GM23248 (cell line): ENCODE measurements at places on chromosomes 11 and 22.

DNA sequence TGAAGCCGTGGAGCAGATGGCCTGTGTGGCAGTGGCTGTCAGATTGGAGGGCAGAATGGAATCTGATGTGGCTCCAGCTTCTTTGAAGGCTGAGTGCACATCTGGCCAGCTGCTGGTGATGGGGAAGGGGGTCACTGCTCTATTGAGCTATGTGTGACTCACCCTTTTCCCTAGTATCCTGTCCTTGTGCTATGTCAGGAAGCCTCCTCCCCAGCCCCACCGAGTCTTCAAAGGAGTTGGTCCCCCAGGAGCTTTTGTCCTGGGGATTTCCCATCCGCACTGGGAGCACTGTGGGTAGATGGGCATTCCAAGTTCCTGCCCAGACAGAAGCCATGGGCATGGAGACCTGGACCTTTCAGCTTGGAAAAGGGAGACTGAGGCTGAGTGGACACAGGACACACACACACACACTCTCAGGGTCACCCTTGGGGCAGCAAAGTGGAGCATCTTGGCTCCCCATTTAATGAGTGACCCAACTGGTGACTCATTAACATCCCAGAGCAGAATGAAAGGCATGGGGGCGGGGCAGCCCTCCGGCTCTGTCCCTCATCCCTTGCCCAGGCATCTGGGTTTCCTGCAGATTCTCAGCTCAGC lies 3.3 kb downstream of the SERPINH1 start:
- DNase-seq = peak; percentile 95

DNA sequence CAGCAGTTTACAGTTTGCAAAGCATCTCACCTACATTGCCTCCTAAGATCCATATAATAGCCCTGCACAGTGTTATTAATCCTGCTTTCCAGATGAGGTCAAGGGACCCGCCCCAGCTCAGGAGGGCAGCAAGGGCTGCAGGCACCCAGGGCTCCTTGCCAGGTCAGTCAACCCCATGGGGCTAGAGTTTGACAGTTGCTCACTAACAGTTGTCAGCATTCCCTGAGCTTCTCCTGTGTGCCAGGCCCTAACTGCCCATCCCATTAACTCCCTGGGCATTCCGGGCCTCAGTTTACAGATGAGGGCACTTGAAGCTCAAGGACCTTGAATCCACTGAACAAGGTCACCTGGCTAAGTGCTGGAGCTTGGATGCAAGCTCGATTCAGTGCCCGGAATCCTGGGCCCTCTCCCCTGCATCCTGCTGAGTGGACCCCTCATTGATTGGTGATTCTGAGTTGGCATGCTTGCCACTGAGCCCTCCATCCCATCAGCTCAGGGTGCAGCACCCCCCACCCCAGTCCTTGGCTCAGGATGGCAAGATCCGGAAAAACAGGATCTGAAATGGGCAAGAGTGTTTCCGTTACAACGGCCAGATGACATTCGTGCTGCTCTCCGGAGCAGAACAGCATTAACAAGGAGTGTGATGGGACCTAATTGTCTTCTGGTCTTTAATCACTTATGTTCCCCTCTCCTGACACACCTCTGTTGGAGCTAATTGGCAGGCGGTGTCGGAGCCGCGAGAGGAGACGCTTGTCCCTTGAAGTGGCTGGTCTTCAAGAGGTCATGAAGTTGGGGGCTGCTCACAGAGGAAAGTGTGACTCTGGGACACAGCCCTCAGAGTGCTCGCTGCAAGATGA lies 87.4 kb upstream of the SHISAL1 start:
- DNase-seq = no peak

- DNase-seq = peak; percentile 3
Measured at GRCh38 chr11:133830931-133831907, 14.1 kb downstream of the SPATA19 start.

DNA sequence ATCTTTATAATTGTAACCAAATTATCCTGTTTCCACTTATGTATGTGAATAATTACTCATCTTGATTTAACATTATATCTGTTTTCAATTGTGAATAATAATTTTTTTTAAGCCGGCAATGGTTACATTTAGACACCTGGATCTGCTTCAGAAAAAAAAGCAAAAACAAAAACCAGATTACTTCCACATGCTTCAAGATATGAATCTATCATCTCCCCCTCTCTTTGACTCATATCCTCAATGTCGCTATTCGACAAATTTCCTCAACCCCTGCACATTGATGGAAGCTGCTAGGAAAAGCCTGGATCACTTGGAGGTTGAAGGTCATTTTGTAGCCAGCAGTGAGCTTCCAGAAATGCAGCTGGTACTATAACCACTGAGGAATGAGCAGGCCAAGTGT lies 42.7 kb downstream of the SLC1A2 start:
- DNase-seq = peak; percentile 53

- DNase-seq = peak; percentile 68
Measured at GRCh38 chr11:62922653-62923431, 1.7 kb upstream of the CHRM1 start.

GRCh38 chr11:2211113-2211971 lies 39.7 kb upstream of the TH start:
- DNase-seq = no peak

DNA sequence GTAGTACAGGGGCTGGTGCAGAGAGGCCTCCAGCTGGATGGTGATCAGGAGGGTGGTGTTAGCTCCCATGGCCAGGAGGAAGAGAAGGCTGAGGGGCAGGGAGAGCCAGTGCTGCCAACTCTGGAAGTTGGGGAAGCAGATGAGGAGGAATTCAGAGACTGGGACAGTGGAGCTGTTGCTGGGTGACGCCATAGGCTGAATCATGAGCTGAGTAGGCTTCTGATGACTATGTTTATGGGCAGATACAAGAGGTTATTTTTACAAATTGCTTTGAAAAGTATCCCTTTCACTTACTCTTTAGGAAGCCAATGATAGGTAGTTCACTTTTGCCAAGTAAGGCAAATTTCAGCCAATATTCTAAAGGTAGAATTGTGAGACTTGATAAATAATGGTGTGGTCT lies 3.1 kb downstream of the OR56A1 start:
- peak; percentile 62 for DNase-seq

DNA sequence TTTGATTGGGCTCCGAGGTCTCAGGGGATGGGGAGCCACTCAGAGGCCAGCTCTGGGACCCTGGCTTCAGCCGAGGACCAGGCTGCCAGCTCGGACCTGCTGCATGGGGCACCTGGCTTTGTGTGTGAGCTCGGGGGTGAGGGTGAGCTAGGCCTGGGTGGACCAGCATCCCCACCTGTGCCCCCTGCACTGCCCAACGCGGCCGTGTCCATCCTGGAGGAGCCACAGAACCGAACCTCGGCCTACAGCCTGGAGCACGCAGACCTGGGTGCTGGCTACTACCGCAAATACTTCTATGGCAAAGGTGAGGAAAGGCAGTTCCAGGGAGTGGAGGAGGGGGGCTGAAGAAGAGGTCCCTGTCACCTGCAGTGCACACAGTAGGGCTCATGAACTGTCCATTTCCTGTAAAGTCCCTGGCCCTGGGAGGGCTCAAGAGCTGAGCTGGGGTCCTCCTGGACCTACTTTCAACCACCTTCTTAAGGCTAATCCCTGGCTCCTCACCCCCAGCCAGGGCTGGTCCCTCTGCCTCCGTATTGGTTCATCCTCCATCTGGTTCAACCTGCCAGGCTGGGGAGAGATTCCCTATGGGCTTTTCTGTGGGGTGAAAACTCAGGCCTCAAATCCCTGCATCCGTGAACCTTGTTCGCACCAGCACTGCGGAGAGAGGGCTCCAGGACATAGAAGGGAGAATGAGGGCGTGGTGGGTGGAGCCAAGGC lies 3.6 kb downstream of the SIPA1 start:
- DNase-seq = no peak

GRCh38 chr11:123303924-123304323 lies 108.9 kb upstream of the CLMP start:
- DNase-seq = no peak

DNA sequence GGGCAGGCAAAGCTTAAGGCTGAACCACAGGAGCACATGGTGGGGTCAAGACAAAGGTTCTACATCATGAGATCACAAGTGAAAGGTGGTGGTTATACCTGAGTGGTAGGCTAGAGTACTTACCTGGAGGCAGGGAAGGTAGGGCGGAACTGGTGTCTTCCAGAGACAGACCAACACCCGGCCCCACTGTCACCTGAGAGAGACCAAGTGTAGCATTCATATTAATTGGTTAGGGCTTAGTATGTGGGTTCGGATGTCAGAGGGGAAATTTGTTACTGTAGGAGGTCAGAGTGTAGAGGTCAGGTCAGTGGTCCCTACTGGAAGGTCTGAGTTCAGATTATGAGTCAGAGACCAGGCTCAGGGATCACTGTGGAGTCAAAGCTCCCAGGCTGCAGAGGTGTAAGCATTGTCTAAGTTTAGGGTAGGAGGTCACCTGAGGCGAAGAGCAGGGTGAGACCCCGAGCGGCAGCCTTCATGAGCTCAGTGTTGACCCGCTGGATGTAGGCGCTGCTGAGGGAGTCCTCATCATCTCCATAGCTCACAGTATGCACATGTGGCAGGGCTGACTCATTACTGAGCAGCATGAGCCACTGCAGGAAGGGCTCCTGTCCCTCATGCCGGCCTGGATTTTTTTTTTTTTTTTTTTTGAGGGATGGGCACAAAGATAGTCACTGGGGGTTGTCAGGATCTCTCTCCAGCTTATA lies 3.2 kb downstream of the TPP1 start:
- peak; percentile 66 for DNase-seq

- DNase-seq = peak; percentile 91
Measured at GRCh38 chr11:122661182-122661945, 5.8 kb downstream of the UBASH3B start.
